HS-27A (cell line): ENCODE measurements at places on chromosomes 11 and 22.

GRCh38 chr11:65059523-65059922 lies 1.2 kb upstream of the NAALADL1 start:
- no peak for DNase-seq

DNA sequence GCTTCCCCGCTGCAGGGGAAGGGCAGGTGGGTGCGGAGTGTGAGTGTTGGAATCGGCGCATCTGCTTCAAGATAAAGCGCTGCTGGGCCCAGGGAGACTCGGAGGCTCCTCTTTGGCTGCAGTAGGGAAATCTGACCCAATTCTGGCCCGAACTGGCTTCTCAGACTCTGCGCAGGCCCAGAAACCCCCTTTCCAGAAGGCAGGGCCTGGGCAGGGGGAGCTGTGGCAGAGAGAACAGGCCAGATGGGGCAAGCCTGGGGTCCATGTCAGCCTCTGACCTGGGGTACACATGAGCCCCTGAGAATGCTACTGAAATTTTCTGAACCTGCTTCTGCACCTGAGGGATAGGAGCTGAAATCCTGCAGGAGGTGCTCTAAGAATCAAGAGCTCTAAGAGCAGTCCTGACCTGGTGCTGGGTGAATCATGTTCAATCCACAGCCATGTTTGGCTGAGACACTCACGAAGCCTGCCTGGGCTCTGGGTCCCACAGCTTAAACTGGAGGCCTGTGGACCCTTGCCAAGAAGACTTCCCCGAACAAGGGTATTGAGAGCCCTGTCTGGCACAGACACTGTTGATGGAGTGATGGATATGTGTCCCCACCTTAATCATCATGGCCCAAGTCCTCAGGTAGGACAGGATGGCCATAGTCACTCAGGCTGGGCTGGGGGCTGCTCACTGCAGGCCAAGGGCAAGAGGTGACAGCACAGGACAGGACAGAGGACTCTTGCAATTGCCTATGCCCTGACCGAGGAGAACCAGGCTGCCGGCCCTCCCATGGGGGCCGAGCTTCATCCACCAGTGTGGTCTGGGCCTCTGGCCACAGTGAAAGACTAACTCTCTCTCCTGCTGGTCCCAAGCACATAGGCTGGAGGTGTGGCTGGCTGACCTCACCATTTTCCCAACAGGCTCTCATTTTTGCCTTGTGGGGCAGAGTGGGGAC lies 6.9 kb downstream of the RAB3IL1 start:
- DNase-seq = no peak

- DNase-seq = no peak
These were observed 7.0 kb downstream of the RHBDD3 start for GRCh38 chr22:29260601-29261315.

GRCh38 chr11:25734591-25735211 lies 597.2 kb upstream of the ANO3 start:
- no peak for DNase-seq

DNA sequence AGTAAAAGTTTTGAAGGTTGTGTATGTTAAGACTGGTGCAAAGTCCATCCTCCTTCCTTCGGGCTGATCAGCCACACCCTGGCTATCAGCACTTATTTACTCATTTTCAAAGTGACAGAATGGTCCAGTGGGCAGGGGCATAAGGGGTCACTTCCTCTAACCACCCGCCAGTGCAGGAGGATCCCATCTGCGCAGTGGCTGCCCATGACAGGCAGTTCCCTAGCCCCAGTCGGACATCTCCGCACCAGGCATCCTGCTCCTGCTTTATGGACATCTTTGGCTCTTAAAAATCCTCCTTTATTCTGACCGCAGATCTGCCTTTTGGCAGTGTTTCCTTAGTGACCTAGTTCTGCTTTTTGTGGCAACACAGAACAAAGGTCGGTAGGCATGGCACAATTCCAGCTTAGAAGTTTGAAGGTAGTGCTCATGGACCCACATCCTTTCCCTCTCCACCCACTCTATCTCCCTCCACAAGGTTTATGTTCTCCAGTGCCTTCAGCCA lies 55.9 kb downstream of the BMAL1 start:
- DNase-seq = no peak

GRCh38 chr11:17013548-17014320 lies 480 bp downstream of the PLEKHA7 start:
- no peak for DNase-seq

- DNase-seq = no peak
These were observed 156.2 kb downstream of the MAML2 start for GRCh38 chr11:96186806-96187205.

- DNase-seq = no peak
These were observed 834.5 kb downstream of the FAM181B start for GRCh38 chr11:81899156-81899555.

- DNase-seq = no peak
These were observed 35.9 kb upstream of the POU2AF1 start for GRCh38 chr11:111414936-111415335.

GRCh38 chr11:32891657-32892354 lies 805 bp upstream of the QSER1 start:
- no peak for DNase-seq

DNA sequence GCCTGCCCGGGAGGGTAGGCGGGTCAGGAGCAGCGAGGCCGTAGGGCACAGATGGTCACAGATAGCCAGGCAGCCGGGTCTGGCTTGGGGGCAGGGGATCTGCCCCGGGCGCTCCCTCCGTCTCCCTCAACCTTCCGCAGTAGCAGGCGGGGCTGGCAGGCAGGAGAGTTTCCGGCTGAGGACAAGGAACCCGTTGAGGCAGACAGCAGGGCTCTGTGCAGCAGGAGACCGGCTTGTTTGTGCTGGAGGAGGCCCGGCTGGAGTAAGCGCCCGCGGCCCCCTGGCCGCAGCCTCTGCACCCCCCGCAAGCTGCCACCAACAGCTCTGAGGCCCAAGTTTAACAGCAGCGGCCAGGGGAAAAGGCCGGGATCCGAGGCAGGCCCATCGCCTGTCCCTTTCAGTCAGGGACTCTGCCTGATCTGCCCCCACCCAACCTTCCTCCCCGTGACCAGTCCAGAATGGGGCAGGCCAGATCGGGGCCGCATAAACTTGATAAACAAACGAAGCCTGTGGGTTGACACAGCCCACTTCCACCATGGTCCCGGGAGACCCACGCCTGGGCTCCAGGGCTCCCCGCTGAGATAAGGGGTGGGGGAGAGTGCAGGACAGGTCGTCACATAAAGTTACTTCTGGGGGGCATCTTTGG lies 13.6 kb downstream of the SCARF2 start:
- DNase-seq = no peak

DNA sequence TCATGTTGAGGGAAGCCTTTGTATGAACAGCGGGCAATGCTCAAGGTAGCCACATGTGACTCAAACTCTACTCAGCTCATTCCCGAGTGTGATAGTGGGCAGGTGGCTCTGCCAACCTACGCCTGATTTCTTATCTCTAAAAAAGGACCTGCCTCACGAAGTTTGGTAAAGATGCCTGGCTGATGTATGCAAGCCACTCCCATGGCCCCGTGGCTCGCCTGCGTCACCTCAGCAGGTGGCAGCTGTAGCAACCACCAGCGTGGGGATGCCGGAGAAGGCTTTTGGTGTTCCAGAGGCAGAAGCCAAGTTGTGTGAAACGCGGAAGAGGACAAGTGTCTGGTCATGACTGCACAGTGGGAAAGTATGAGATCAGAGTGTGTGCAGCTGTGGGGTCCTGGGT lies 5.4 kb downstream of the FADS2 start:
- DNase-seq = no peak

GRCh38 chr22:24594569-24595120 lies 1.8 kb upstream of the LRRC75B start:
- no peak for DNase-seq

DNA sequence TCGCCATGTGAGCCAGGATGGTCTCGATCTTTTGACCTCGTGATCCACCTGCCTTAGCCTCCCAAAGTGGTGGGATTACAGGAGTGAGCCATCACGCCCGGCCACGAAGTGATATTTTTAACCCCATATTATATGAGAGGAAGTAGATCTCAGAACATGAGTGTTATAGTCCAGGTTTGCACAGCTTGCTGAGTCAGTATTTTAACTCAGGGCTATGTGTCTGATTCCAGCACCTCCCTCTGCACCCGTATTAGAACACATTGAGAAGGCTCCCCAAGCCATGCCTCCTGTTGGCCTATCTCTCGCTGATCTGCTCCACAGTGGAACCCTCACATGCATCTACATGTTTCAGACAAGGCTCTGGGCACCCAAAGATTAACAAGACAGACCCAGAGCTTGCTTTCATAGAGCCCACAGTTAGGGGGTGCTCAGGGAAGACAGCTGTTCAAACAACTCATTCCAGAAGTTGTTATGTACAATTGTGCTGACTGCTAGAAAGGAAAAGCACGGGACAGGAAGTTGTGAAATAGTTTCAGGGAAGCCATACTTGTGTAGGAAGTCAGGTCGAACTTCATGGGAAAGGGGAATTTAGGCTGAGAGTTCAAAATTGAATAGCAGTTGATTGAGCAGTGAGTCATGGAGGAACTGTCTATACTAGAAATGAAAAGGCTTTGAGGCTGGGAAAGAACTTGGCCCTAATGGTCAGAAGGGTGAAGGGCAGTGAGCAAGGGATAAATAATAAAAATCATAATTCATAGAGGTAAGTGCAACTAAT lies 49.3 kb upstream of the CLPB start:
- no peak for DNase-seq
